C1 segment of cervical spinal cord (tissue), 14 donors: ENCODE measurements at places on chromosomes 4 and X.

DNA sequence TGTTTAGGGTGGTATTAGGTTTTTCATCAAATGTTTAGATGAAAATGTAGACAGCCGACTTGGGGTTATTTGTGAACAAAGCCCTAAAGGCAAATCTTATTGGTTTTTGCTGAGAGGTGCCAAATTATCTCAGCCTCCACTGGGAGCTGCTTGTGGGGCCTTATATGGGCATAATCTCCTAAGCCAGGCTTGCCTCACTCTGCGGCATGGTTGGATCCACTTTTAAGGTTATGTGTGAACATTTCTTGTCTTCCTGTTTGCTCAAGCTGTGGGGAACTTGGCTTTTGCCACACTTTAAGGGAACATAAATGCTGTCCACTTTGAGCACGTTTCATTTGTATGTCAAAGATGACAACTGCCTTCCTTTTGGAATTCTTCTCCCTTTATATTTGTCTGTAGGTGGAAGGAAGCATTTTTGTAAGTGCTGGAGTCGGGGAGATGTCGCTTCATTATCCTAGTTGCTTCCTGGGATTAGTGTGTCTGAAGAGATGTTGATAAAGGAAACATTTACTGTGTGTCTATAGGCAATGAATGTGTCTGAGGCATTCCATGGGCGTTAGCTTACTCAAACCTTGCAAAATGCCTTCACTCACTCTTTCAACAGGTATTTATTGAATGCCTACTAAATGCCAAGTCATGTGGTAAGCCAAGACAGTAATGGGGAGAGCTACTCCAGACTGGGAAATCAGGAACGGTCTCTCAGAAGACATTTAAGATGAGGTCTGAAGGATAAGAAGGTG is 78.3 kb downstream of the SLC9A6 start:
- DNase-seq, result no peak

DNA sequence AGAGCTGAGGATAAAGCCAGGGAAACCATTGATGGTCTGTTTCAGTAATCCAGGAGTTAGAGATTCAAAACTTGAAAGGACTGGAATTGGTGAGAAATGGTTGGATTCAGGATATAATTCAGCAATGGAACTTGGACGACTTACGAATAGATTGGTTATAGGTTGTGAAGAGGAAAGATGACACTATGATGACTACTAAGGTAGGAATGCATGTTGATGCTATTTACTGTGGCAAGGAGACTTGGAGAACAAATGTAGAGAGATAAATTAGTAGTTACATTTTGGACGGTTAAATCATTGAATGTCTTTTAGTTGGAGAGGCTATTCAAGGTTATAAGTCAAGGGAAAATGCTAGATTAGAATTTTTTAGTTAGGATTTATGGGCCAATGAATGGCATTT is 365.4 kb upstream of the TECRL start:
- DNase-seq, result no peak

GRCh38 chrX:68846536-68846935 is 17.7 kb downstream of the EFNB1 start:
- no peak for DNase-seq

- DNase-seq, result no peak
Measured at GRCh38 chr4:56665781-56666180, 15.3 kb downstream of the HOPX start.

- no peak for DNase-seq
Measured at GRCh38 chr4:171007618-171008390, 805.4 kb upstream of the GALNTL6 start.

DNA sequence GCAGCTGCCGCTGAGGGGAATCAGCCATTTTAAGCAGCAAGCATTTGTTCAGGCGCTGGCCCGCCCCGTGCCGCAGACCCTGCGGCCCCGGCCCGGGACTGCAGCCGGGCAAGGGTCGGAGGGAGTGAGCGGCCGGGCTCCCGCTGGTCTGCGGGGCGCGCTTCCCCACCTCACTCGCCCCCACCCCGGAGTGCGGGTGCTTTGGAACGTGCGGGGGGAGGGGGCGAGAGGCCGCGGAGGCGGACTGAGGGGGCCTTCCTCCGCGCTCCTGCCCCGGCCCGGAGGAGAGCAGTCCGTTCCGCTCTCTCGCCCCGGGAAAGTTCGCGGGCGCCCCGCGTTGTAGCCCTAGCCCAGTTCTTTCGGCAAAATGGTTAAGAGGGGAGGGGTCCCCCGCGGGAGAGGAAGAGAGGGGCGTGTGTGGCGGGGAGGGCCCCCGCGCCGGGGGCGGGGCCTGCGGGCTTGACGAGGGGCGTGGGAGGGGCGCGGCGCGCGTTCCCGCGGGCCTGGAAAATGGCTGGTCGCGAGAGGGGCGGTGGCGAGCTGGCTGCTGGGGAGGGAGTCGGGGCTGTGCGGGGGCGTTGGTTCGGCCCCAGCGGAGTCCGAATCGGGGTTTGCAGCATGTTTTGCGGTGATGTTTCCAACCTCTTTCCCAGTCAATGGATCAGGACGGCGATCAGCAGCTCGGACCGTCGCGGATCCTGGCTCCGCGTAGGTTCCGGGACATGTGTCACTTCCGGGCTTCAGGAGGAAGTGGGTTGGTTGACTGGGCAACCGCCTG is 942 bp downstream of the ING2 start:
- peak; percentile 93 for DNase-seq

DNA sequence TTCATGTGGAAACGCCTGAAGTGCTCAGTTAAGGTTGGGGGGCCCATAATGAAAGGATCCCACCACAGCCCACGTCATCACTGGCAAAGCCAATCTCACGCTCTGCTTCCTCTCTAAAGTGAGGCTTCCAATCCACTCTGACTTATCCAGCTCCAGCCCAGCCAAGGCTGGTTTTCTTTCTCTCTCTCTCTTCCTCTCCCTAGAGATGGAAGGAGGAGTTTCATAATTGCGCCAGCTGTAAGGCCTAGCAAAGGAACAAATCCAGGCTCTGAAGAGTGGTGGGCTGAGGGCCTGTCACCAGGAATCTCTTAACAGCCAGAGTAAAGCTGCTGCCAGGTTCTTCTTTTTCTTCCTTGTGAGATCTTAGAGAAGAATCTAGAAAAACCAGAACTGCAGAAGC is 20.7 kb upstream of the BCLAF3 start:
- no peak for DNase-seq

DNA sequence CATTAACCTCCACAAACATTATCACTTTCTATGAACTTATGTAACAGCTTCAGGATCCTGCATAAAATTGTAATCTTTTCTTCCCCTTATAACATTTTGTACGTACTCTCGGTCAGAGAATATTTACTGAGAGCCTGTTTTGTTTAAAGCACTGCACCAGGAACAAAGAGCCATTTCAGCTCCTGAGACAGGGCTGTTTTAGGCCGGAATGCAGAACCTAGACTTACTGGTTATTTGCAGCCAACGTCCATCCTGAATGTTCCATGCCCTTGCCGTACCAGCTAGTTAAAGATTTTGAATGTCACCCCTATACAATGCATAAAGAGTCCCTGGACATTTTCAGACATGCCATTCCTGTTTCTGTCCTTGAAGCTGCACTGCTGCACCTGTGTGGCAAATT is 248.8 kb downstream of the PCDH7 start:
- peak; percentile 2 for DNase-seq

DNA sequence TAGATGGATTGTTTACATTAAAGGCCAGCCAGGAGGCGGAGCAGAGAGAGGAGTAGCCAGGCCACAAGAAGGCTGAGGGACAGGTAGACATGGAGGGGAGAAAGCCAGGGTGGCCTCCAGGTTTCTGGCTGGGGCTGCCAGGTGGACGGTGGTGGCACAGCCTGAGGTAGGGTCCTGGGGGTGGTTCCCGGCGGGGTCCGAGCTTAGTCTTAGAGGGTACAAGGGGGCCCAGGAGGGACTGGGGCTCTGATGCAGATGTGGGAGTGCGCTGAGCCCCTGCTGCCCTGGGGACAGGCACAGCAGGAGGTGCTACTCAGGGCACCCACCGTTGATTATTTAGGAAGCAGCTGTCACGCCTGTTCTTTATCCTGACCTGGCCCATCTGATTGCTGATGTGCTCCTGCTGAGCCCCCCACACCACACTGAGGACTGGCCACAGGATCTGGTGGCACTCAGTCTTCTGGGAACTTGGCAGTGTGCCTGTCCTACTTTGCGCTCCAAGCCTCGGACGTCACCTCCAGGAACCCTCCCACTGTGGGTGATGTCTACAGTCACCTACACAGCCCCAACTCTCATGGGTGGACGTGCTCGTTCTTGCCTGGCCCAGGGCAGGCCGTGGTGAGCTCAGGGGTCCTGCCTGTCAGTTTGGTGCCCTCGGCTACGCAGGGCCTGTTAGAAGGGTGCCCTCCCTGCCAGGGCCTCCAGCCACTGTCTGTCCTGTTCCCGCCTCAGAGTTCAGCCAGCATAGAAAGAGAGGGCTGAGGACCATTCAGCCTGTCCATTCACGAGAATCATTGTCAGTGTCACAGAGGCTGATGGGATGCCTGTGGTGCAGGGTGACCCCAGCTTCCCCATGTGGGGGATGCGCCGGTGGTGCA is 12.0 kb downstream of the WFS1 start:
- peak; percentile 32 for DNase-seq
